NCI-H2107 (cell line): ENCODE measurements at places on chromosomes 5 and 9.

DNA sequence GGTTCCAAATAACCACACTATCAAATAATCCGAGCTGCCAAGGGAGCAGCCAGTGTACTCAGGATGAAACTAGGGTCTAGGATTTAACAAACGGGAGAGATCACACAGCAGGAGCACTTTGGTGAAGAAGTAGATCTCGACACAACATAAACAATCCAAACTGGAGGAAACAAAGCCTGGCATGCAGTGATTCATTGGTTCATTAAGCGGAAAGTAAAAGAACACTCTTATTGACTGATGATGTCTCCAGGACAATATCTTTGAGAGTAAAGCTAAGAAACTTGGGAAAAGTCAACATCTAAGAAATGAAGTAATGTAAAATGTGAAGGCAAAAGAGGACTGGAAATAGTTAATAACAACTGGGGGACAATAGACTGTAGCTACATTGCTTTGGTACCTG is 1478.3 kb upstream of the CDH9 start:
- no peak for DNase-seq

DNA sequence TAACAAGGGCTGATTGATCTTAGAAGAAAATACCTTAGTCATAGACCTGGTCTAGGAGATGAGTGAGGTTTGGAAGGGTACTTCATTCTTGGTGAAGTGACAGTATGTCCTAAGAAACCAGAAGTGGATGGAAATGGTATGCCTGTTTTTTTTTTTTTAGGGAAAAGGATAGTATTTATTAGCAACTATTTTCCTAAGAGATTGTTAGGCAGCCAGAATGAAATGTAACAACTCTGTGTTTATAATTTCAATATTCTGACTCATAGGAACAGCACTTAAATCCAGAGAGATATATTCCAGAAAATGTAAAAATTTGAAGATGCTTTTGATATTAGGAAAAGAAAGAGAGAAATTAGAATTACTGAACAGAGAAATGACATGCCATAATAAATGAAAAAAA is 21.2 kb upstream of the ARL14EPL start:
- DNase-seq = no peak

GRCh38 chr5:109755761-109756160 is 66.0 kb downstream of the MAN2A1 start:
- no peak for DNase-seq

- no peak for DNase-seq
These were observed 1.7 kb downstream of the RXFP3 start for GRCh38 chr5:33937707-33938506.

GRCh38 chr5:114120166-114120565 is 241.7 kb upstream of the KCNN2 start:
- DNase-seq = no peak

DNA sequence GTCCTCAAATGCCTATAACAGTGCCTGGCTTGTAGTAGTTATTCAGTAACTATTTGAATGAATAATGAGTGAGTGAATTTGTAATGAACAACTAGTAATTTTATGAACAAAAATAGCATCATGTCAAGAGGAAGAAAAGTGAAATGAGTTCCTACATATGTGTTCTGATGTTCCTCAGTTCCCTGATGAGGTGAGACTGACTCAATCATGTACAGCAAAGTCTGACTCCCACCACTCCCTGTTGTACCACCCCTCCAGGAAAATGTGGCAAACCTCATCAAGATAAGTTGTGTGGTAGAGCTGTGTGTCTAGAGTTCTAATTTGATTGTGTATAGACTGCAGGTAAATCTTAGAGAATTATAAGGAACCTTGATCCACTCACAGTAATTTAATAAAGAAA is 201.6 kb downstream of the GOLPH3 start:
- DNase-seq = no peak

DNA sequence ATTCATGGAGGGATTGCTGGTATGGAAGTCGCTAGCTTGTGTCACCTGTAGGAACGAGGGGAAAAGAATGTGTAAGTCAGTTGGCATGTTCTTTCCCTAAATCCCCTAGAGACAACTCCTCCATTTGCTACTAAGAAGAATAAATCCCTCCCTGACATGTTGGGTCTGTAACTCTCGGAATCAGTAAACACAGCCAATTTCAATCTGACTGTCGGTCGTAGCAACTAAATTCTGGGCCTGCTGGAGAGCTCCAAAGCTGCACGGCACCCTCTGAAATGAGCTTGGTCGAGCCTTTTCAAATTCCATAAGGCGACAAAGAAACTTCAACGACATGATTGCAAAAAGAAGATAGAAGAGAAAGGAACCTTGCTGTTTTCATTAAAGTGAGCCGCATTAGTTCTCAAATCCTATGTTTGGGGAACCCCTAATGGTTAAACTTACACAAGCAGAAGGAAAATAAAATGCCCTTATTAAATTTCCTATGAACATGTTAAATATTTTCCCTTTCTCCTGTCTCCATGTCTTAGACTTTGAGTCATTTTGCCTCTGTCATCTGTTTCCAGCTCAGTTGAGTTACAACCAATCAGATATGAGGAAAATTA is 735.8 kb upstream of the WWC1 start:
- no peak for DNase-seq

DNA sequence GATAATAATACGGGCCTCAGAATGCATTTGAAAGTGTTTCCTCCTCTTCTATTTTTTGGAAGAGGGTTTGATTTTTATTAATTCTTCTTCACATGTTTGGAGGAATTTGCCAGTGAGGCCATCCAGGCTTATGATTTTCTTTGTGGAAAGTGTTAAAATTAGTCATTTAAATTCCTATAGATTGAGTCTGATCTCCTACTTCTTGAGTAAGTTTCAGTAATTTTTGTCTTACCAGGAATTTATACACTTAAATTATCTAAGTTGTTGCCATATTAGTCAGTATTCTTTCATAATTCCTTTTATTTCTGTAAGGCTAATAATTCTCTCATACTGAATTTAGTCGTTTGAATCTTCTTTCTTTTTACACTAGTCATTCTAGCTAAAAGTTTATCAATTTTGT is 25.2 kb upstream of the HAPLN1 start:
- DNase-seq = no peak

DNA sequence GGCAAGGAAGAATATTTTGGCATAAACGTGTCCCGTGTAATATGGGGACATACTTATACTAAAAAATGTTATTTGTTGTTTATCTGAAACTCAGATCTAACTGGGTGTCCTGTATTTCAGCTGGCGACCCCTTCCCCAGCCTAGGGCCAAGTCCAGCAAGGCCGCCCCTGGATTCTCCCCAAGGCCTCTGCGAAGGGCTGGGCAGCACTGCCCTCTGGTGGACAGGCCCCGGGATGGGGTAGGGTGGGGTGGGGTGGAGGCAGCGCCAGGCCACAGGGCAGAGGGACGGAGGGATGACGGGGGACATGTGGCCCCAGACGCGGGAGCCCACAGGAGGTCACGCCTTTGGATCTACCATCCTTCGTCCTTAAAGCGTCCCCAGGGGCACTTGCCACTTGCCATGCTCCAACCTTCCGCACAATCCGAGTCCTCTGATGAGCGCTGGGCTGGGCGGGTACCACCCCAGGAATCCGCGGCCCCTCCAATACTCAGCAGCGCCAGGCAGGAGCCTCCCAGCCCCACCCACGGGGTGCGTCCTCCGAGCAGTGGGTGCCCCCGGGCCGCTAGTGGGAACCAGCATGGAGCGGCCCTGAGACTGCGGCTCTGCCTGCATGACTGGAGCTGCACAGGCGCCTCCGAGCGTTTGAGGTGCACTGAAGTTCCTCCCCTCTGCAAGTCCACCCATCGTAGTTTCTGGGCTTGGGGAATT is 7.1 kb upstream of the AGPAT2 start:
- no peak for DNase-seq

DNA sequence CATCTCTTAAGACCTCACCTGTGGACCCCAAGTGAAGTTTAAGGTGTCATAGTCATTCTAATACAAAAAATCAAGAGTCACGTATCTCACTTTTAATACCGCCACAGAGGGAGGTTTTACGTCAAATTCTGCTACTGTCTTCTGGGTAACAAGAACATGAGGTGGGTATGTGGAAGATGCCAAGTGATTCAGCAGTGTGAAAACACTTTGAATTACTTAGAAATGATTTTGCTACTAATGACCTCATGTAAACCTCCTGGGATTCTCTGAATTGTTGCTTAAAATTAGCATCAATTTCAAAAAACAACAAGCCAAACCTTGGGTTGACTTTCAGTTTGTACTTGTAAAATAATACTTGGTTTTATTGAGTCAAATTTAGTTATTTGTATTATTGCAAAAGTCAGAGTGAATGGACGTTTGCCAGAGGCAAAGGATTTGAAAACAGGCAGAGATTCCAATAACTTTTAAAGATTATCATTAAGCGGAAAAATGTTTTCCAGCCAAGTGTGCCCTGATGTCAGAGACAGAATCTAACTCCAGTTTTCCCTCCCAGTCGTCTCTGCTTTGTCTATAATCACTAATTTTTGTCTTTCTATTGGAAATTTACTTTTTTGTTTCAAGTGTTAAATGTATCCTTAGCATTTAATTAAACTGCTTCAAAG is 8.8 kb downstream of the DMRT2 start:
- no peak for DNase-seq

GRCh38 chr5:134873494-134873893 is 677 bp upstream of the TXNDC15 start:
- no peak for DNase-seq

DNA sequence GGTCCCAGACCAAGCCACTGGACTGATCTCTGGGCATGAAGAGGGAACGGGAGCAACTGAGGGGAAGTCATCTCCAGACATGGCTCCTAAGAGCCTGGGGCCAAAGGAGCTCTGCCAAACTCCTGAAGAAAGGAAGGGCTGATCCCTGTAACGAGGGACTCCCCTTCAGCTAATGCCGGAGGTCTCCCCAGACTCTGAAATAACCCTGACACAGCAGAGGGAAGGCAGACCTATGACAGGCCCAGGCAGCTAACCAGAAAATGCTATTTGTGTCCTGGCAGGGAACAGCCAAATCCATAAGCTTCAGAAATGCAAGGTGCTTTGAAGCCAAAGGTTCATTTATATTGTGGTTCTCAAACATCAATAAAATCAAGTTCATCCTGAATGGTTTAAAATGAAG is 30.9 kb downstream of the APTX start:
- DNase-seq = no peak

DNA sequence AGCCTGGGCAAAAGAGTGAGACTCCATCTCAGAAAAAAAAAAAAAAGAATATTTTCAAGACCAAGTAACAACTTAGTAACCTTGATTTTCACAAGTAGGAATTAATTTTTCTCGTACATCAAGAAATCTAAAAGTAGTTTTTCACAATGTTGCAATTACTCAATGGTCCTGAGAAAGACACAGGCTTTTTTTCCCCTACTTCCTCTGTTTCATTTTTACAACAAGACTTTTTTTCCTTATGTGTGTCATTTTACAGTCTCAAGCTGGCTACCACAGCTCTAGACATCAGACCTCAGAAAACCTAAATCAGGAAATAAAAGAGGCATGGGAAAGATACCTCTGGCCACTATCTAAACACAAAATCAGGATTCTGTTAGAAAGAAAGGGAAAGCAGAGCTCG is 45.9 kb downstream of the WDR36 start:
- DNase-seq = no peak

DNA sequence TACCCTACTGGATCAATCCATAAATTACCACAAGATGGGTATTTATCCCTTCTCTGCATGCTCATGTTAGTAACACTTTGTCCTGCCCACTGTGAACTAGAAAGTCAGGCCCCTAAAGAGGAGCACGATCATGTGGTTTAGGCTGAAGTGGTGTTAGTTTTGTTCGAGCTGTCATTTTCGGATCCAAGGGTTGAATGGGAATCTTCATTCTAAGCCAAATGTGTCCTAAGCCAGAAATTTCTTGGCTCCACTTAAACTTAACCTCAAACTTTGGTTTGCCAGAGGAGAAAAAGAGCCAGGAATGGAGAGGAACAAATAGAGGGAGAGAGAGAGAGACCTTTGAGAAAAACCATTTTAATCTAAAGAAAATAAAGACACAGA is 837.7 kb upstream of the ZNF608 start:
- no peak for DNase-seq

GRCh38 chr5:178407646-178408045 is 175.0 kb upstream of the PHYKPL start:
- no peak for DNase-seq

- DNase-seq = no peak
These were observed 1110.1 kb upstream of the CDH10 start for GRCh38 chr5:25754895-25755294.

DNA sequence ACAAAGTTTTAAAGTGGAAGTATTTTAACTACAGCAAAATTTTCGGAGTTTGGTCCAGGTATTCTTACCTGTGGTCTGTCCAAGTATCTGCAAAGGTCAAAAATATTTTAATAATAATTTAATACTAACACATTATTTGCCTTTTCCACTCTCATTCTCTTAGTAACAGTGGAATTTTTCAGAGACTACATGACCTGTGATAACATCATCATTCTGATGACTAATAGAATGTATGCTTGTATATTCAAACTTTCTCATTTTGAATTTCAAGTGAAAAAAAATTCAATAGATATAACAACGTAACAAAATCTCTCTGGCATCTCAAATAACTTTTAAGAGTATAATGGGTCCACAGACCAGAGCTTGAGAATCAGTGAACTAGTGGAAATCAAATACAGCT is 78.3 kb downstream of the FBXL17 start:
- no peak for DNase-seq

GRCh38 chr9:33197279-33198152 is 30.4 kb upstream of the B4GALT1 start:
- DNase-seq = no peak

DNA sequence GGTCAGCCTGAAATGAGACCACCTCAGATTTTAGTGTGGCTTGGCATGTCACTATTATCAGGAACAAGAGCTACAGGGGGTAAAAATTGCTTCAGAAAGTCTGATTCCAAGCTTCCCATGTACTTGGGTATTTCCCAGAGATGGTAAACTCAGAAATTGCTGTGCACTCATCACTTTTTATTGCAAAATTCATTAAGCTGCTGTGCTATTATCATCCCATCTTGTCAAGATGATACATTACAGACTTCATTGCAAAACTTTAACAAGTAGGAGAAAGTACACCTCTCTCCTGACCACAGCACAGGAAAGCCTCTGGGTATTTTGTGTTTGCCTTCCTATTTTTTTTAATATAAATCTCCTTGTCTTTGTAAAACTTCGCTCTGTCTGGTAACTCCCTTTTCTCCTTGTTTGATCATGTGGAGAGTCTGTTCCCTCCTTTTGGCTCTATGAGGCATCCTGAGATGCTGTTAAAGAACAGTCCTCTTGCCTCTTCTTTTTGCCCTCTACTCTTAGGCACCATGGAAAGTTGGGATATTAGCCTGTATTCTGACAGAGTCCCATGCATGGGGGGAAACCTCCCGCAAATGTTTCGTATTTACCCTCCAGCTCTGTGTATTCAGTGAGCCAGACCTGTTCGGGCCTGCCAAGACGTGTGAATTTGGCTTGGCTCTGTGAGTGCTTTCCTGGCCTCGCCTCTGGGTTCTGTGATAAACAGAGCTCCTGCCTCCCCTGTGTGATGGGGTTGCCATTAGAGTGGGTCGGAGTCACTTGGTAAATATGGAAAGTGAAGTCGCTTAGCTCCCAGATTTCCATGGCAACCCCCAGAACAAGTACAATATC is 260.7 kb downstream of the NR3C1 start:
- DNase-seq = no peak

- no peak for DNase-seq
These were observed 244.1 kb downstream of the ADGRV1 start for GRCh38 chr5:90802474-90803317.
